ENCODE measurements at places on chromosomes 5 and 9.
A peak's percentile ranks its signal among the peaks of the same experiment; 100 is the strongest.

GRCh38 chr9:120899490-120900068 is 22.6 kb upstream of the PHF19 start:
- DNase-seq = peak; percentile 14

GRCh38 chr9:96423322-96423984 is 5.3 kb upstream of the ZNF367 start:
- DNase-seq = no peak

DNA sequence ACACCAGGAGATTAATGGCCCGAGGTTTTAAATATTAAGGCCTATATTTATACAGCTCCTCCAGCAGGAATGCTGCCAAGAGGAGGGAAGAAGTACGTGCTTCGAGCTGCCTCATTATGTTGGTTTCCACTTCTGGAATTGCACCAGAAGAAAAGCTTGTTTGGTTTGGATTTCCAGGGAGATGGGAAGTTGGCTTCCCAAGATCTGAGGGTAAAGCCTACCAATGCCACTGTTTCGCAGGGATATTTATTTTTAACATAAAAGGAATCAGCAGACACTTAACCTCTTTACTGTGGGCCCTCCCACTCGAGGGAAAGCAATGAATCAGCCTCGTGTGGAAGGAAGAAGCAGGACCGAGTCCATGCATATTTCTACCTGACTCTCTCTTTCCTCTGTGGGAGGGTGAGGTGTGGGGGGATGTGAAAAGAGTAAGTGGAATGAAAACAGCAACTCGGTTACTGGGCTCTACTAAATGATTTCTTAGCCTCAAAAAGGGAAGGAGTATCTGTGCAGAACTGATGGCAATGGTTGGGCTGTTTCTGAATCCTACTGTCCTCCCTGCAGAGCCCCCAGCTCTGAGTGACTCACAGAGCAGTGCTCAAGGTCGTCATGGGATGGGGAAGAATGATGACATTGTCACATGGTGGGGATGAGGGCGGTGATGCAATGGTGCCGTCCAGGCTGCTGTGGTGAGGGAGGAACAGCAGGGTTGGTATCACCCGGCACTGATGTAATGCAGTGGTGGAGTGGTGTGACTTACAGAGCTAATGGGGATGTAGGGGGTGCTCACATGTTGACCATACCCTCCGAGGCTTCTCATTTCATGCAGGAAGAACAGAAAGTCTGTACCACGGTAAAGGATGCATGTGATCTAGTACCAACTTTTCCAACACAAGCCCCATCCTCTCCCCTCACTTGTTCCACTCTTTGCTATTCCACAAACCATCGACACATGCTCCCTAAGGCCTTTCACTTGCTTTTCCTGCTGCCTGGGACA is 215.0 kb upstream of the PANK3 start:
- no peak for DNase-seq

DNA sequence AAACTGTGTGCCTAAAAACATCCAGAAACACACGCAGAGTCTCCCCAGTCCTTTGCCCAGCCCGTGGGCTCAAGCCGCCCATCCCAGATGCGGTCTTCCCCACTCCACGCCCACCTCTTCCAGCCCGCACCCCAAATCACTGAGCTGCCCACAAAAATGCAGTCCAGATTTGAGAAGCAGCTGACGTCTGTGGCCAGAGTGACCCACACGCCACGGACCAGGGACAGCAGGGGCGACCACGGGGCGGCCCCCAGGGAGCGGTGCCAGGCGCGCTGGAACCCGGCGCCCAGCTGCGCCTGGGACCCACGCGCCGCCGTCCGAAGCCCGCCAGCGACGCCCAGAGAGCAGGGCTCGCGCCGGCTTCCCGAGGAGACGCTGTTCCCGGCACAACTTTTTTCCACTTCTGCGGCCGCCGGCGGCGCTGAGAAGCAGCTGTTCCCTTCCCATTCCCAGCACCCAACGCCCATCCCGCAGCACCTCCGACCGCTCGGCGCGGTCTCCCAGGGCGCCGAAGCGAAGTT is 674 bp downstream of the LHFPL2 start:
- no peak for DNase-seq

- DNase-seq = no peak
Observed at GRCh38 chr5:132099076-132099748, 25.6 kb downstream of the CSF2 start.
